Daoy (cell line): ENCODE measurements at places on chromosomes 1 and 21. TPM values are rescaled to one million over a fixed set of nuclear protein-coding genes. Genes with fewer than 3 reads are reported as not detected.

- no peak for DNase-seq
Measured at GRCh38 chr1:109192433-109192832, 21.3 kb upstream of the SARS1 start.

- DNase-seq: no peak
Measured at GRCh38 chr1:91499904-91500755, 521 bp upstream of the CDC7 start.

- DNase-seq: no peak
Measured at GRCh38 chr1:185676969-185677368, 57.2 kb upstream of the HMCN1 start.

Gene OR2T5
- total RNA-seq: not detected in 2 replicates

Gene GJA9
- total RNA-seq: not detected in 2 replicates

Gene SPRR2E
- not detected in 2 replicates for total RNA-seq

GRCh38 chr1:25009671-25010262 lies 79.7 kb upstream of the RUNX3 start:
- no peak for DNase-seq

- DNase-seq: no peak
Measured at GRCh38 chr1:43598622-43599021, 51.3 kb upstream of the KDM4A start.

- no peak for DNase-seq
Measured at GRCh38 chr1:234713859-234714258, 103.9 kb upstream of the IRF2BP2 start.

Gene GPR37L1
- under 0.01 and 0.06 TPM in 2 replicates for total RNA-seq

GRCh38 chr1:14487671-14488070 lies 110.8 kb upstream of the KAZN start:
- DNase-seq: peak; percentile 34

Gene LUZP1
- total RNA-seq: 24.3 and 30.2 TPM in 2 replicates

DNA sequence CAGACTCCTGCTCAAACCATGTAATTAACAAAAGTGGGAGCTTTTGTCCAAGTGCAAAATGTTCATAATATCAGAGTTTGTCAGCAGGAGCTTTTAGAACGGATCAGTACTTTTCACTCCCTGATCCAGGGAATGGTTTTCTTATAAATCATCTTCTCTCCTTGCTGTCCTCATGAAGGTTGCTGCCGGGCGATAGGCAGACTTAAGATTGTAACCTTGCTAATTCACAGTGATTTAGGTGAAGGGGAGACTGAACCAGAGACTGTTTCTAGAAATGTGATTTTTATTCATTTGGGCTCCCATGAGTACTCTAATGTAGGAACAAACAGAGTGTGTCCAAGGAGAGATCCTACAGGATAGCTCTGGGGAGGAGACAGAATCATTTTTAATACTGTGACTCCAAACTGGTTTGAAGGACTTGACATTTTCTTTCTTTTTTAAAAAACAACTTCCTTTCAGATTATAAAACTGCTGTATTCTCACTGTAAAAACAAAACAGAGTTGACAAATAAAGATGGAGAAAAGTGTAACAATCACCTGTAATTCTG lies 23.7 kb downstream of the ELAVL4 start:
- DNase-seq: no peak

DNA sequence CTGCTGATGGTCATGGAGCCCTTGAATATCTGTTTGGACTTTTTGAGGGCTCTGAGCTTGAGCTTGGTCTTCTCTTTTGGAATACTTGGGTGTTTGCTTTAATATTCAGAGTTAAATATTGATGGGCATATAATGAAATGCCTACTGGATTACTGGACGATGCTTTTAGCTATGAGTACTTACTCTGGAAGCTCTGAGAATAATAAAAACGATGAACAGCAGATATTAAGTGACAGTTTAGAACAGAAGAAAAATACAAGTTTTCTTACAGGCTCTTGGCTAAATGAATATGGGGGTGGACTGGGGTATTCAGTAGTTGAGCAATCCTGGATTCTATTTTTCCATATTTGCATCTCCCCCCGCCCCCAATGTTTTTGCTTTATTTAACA lies 20.7 kb downstream of the GALNT2 start:
- no peak for DNase-seq

DNA sequence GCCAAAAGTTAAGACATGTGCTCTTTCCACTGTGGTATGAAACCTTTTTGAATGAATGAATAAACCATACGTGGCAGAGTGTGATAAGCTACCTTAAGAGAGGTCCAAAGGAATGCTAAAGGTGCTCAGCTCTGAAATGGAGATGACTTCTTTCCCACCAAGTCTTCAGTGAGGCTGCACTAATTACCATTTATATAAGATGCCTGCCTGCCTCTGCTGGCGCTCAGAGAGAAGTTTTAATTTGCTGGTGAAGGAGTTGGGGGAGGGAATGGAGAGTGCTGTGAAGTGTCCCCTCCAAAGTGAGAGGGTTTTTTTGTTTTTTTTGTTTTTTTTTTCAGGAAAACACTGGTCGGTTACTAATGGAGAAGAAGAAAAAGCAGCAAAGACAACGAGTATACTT lies 559.0 kb downstream of the OMA1 start:
- no peak for DNase-seq
